NCI-H1417 treated with DMSO at 0.1 percent for 48 hours (cell line): ENCODE measurements at places on chromosomes 1 and 21.

- no peak for DNase-seq
Measured at GRCh38 chr1:27122652-27123051, 32.3 kb downstream of the SLC9A1 start.

DNA sequence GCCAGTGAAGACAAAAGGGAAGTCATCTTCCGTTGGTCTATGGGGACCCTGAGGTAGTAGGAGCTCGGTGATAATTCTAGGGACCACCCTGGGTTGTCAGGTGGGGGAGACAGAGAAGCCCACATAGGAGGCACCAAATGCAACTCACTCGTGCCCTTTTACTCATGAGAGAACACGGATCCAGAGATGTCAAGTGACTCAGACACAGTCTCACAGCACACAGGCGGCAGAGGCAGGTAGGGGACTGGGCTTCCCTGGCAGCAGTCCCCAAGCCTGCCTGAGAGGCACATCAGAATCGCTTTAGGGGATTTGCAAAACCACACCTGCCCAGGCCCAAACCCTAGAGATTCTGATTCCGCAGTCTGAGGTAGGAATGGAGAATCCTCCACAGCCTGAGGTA lies 31.3 kb upstream of the RUNX3 start:
- no peak for DNase-seq

- DNase-seq = no peak
Measured at GRCh38 chr1:62712336-62713243, 24.4 kb upstream of the DOCK7 start.

DNA sequence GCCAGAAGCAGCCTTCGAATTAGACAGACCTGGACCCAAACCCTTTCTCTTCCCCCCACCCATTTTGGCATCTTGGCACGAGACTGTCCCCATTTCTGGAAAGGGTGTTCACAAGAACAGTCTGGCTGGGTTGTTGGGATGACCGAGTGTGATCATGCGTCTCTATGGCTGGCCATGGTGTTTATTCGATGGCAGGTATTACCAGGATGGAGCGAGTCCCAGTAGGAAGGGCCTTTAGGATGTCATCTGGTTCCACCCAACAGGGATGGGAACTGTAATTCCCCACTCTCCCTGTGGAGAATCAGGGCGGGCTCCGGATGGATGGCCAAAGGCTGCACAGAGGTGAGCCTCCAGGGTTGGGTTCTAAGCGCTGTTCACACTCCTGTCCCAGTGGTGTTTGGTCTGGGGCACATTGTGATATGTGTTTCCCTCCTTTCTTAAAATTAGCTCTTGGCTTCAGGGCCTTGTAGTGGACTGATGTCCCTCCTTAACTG lies 33.4 kb upstream of the ATP5PO start:
- DNase-seq = no peak

DNA sequence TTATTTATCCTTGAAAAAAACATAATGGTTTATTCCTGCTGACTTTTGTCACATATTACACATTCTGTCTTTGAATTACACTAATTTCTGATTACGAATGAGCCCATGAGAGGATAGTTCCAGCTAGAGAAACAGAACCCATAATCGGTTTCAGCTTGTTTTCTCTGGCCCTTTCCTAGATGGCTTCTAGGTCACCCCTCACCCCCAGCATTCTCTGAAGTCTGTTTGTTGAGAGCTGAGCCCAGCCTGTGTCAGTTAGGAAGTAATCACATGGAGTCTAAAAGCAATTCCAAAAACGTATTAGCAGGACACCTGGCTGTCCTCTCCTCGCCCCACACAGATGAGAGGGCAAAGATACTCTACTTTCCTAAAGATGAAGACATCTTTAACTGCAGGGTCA lies 48.9 kb downstream of the KIAA1614 start:
- DNase-seq = no peak

DNA sequence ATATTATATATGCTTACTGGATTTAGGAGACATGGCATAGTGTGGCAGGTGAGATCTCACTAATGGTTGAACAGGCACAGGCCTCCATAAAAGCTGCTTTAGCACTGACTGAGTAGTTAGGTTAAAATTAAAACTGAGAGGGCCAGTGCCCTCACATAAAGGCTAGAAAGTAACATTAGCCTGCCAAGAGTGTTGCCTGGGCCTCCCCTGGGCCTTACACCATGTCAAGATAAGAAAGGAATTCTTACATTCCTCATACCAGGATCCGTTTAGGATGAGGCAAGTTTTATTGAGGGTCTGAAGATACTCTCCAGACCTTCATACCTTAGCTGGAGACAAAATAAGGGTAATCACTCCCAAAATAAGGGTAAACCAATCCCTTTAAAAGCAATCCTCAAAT lies 1011.8 kb downstream of the PLA2G4A start:
- DNase-seq = no peak

- DNase-seq = no peak
Measured at GRCh38 chr1:31583082-31583994, 7.0 kb downstream of the TINAGL1 start.
